ENCODE measurements at places on chromosomes 6 and 20.

DNA sequence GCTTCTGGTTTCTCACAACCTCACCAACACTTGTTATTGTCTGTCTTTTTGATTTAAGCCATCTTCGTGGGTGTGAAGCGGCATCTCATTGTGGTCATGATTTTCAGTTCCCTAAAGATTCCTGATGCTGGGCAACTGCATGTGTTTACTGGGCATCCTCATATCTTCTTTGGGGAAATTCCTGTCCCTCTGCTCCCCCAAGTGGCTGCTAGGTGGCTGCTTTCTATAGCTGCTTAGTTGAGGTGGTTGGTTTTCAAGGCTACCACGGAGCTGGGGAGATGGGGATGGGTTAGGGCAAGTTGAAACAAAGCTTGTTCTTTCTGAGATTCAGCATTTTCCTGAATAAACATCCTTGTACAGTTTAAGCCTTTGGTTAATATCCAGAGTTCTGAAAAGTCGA lies 403.9 kb upstream of the SULF2 start:
- no peak for DNase-seq

GRCh38 chr6:169266261-169266660 lies 12.6 kb upstream of the THBS2 start:
- DNase-seq, result no peak

- DNase-seq, result no peak
Measured at GRCh38 chr6:131084982-131085381, 21.9 kb upstream of the EPB41L2 start.

- no peak for DNase-seq
Measured at GRCh38 chr6:44653761-44654218, 266.3 kb downstream of the CDC5L start.

- DNase-seq, result peak; percentile 45
Measured at GRCh38 chr6:144334150-144334708, 49.1 kb downstream of the UTRN start.
